Activated T-helper 1 cell treated with anti-CD3 and anti-CD28 coated beads, Interleukin-12 subunit alpha, Interleukin-12 subunit beta, Interleukin-2, Interleukin-4 antibody, amounts not matched to agents 30 ng/mL and 10 ng/mL and 1 ng/mL, durations not matched to agents 14 hours and 24 hours and 36 hours (primary cell): ENCODE measurements at places on chromosomes 4 and X. TPM values are rescaled to one million over a fixed set of nuclear protein-coding genes. Genes with fewer than 3 reads are reported as not detected.
A peak's percentile ranks its signal among the peaks of the same experiment; 100 is the strongest.

Gene PPEF1
- not detected in 2 replicates for total RNA-seq

Gene NDST3
- not detected in 2 replicates for total RNA-seq

- H3K4me1 ChIP-seq: no peaks in the 10 kb centered on the region
- H3K27me3 ChIP-seq: no peaks in the 10 kb centered on the region
- no peak overlapping the region for H3K27ac ChIP-seq
- DNase-seq: no peak
- no peaks in the 10 kb centered on the region for H3K36me3 ChIP-seq
Observed at GRCh38 chr4:64799751-64800150, 390.5 kb upstream of the TECRL start.

DNA sequence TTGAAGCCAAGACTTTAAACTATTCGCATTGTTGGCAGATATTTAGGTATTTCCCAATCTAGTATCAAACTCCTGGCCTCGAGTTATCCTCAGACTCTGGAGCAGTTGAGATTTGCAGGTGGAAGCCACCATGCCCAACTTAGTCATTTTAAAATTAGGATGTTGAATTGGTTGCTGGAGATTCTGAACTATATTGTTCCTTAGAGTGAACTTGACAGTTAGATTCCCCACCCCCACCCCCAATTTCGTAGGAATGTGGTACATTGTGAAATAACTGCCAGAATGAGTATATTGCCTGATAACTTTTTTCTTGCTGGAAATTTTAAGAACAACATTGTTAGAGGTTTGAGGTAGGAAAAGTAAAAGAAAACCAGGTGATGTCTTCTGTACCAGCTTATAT, 2.3 kb downstream of the NOCT start:
- peak overlapping the region; percentile 30 for H3K4me3 ChIP-seq
- H3K27ac ChIP-seq: no peak overlapping the region
- peaks cover 16% of the 10 kb centered on the region for H3K36me3 ChIP-seq
- no peak for DNase-seq

Gene MAGEC3
- total RNA-seq: not detected in 2 replicates

GRCh38 chr4:38560768-38561558, 103.0 kb upstream of the KLF3 start:
- H3K36me3 ChIP-seq: no peaks in the 10 kb centered on the region
- no peak overlapping the region for H3K27ac ChIP-seq
- no peak overlapping the region for H3K4me3 ChIP-seq
- peaks cover 26% of the 10 kb centered on the region for H3K27me3 ChIP-seq
- H3K4me1 ChIP-seq: peaks cover 13% of the 10 kb centered on the region
- peak; percentile 8 for DNase-seq

Gene P2RY8
- 20.4 and 21.8 TPM in 2 replicates for total RNA-seq

DNA sequence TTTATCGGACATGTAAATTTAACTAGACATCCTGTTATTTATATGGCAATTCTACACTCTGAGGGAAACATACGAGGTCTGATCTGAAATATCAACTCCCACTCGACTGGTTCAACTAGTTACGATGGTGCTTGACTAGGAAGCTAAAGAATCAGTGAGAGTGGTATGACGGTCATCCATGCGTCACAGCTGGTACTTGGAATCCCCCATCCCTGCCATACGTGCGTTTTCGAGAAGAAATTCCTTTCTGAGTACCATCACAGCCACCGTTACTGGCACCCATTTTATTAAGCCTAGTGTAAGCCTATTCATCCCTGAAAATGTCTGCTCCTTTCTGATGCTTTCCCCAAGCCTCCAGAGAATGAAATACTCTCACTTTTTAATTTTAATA, 695 bp upstream of the PIGA start:
- peak overlapping the region; percentile 91 for H3K4me3 ChIP-seq
- peaks cover 14% of the 10 kb centered on the region for H3K4me1 ChIP-seq
- peaks cover 9% of the 10 kb centered on the region for H3K36me3 ChIP-seq

GRCh38 chrX:29530501-29530900, 684.9 kb upstream of the MAGEB2 start:
- no peaks in the 10 kb centered on the region for H3K27me3 ChIP-seq

DNA sequence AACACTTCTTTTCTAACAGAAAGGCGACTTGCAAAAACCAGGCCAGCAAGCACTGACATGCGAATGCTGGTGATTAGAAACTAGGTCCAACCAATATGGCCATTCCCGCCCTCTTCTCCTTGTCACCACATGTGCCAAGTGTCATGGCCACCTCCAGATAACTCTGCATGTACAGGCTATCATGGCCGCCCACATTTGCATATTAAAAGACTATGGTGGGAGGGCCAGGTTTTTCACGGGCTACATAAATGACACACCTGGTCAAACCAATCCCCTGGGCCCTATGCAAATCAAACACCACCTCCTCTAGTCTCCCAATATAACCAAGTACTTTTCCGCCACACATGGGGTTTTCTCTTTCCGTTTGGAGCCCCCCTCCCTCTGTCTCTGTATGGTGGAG, 40.1 kb downstream of the NUDT11 start:
- H3K4me3 ChIP-seq: no peak overlapping the region
- H3K27ac ChIP-seq: no peak overlapping the region
- DNase-seq: no peak
- H3K27me3 ChIP-seq: no peaks in the 10 kb centered on the region
- H3K36me3 ChIP-seq: no peaks in the 10 kb centered on the region

GRCh38 chr4:128653527-128654444, 155.7 kb upstream of the JADE1 start:
- no peaks in the 10 kb centered on the region for H3K36me3 ChIP-seq
- H3K27ac ChIP-seq: no peak overlapping the region
- no peaks in the 10 kb centered on the region for H3K4me1 ChIP-seq
- DNase-seq: no peak

- H3K27ac ChIP-seq: no peak overlapping the region
- peaks cover 2% of the 10 kb centered on the region for H3K36me3 ChIP-seq
- peaks cover 16% of the 10 kb centered on the region for H3K4me1 ChIP-seq
- DNase-seq: no peak
Observed at GRCh38 chr4:56622176-56622575, 58.9 kb downstream of the HOPX start.

Gene DMRTC1B
- not detected in 2 replicates for total RNA-seq

GRCh38 chrX:128816919-128817318, 706.4 kb downstream of the SMARCA1 start:
- H3K27ac ChIP-seq: no peak overlapping the region
- H3K4me1 ChIP-seq: no peaks in the 10 kb centered on the region

- H3K27ac ChIP-seq: no peak overlapping the region
- H3K4me3 ChIP-seq: no peak overlapping the region
- no peaks in the 10 kb centered on the region for H3K27me3 ChIP-seq
- no peak for DNase-seq
- H3K4me1 ChIP-seq: no peaks in the 10 kb centered on the region
Observed at GRCh38 chr4:128390475-128390996, 102.9 kb upstream of the PGRMC2 start.

DNA sequence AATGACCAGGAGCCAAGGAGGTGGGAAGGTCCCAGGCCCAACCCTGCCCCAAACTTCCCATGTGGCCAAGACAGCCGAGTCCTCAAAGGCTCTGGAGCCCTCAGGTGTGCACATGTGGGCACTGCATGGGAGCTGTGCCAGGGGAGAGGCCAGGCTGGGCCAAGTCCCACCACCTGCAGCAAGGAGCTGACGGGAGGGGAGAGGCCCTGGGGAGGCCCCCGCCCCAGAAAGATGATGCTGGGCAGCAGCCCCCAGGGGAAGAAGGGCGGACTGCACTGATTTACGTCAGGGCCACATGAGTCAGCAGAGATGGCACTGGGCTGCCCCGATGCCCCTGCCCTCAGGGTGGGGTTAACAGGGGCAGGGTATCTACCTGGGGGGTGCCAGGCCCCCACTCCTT, 1.4 kb downstream of the L1CAM start:
- peaks cover 22% of the 10 kb centered on the region for H3K27me3 ChIP-seq
- no peak for DNase-seq
- H3K4me3 ChIP-seq: peak overlapping the region; percentile 61
- peaks cover 4% of the 10 kb centered on the region for H3K4me1 ChIP-seq

GRCh38 chr4:15907430-15907829, 31.1 kb downstream of the FGFBP1 start:
- no peak for DNase-seq
- H3K36me3 ChIP-seq: no peaks in the 10 kb centered on the region
- H3K4me1 ChIP-seq: no peaks in the 10 kb centered on the region
- H3K27me3 ChIP-seq: peaks cover 9% of the 10 kb centered on the region

DNA sequence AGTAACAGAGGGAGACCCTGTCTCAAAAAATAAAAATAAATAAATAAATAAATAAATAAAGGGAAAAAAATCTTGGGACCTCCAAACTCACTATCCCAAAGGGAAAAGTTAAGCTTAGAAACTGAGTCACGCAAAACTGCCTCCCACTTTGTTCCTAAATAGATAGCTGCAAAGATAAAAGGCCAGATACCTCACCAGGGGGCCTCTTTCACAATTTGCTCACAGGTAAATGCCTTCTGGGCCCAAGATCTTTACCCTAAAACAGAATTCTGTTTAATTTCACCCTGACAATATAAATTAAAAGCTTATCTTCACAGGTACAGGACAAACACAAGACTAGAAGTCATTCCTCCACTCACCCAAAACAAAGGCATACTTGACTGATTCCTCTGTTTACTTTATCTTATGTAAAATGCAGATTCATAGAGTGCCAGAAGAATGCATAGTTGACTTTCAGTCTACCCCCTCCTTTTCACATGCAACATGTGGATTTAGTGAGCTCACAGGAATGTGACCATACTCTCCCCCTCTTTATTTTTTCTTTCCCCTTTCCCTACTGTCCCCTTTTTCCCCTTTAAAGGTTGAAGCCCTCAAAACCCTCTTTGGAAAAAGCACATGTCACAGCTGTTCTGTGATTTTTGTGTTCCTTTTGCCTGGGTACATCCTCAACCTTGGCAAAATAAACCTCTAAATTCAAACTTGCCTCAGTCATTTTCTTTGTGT, 23.4 kb downstream of the ELF2 start:
- H3K4me3 ChIP-seq: no peak overlapping the region
- H3K4me1 ChIP-seq: peaks cover 15% of the 10 kb centered on the region
- DNase-seq: no peak
- H3K27ac ChIP-seq: no peak overlapping the region

DNA sequence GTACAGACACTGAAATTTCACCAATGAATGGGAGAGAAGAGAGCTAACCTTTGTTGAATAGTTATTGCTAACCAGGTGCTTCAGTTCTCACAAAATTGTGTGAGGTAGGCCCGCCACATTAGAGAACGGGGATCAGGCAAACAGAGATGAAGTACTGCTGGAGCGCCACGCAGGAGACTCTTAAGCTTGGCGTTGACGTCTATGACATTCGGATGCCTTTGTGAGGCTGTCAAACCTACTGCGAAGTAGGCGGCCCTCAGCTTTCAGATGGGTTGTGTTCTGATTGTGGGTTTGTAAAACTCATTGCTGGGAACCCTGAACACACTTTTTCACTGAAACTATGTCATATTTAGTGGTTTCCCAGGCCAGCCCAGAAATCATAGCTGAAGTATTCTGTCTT, 173.6 kb downstream of the CBR4 start:
- peaks cover 27% of the 10 kb centered on the region for H3K27me3 ChIP-seq
- H3K36me3 ChIP-seq: peaks cover under 1% of the 10 kb centered on the region
- DNase-seq: no peak

- DNase-seq: no peak
- no peak overlapping the region for H3K4me3 ChIP-seq
- peaks cover 19% of the 10 kb centered on the region for H3K27me3 ChIP-seq
- H3K36me3 ChIP-seq: no peaks in the 10 kb centered on the region
Observed at GRCh38 chr4:183532821-183533220, 28.0 kb downstream of the ING2 start.

Gene CT45A8
- not detected in 2 replicates for total RNA-seq

DNA sequence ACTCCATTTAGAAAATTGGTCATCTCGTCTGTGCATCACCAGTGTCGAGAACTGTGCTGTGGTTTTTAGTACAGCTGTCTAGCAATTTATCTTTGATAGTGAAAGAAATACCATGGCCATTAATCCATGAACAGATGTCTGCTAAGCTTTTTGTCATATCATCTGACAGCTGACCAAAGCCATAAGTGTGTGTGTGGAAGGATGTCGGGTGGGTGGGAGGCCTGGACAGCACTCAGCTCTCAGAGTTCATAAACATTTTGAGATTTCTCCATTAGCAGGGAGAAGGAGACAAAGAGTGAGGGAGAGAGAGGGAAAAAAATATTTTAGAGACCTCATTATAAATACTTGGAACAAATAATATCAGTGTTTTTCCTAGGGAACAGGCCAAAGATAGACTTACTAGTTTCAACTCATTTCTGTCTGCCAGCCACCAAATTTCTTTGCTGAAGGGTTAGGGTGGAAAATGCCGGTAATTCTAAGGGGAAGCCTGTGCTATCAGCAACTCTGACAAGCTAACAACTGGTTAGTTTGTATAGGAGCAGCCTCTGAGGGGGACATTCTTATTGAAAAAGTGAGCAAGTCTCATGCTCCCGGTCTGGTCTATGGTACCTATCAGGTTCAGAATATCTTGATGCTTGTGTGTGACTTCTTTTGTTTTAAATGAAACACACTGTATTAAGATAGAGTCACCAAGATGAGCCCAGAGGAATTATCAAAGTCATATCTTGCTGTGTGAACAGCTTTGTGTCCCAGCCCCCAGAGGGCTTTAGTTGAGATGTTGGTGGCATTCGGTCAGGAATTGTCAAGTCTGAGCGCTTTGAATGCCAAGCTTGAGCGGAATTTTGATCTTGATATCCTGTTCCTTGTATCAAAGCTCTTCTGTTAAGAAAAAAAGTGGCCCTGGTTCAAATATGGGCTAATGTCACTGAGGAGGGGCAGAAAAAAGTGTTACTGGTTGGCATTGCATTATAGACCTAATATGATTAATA, 41.9 kb upstream of the PDLIM3 start:
- H3K27ac ChIP-seq: no peak overlapping the region
- H3K36me3 ChIP-seq: no peaks in the 10 kb centered on the region
- no peaks in the 10 kb centered on the region for H3K4me1 ChIP-seq
- no peak overlapping the region for H3K4me3 ChIP-seq
- H3K27me3 ChIP-seq: peaks cover 15% of the 10 kb centered on the region
- DNase-seq: no peak

Gene TTC29
- total RNA-seq: not detected in 2 replicates

Gene ITGB1BP2
- total RNA-seq: 4.9 and 7.0 TPM in 2 replicates

GRCh38 chr4:77095101-77095821, 19.5 kb upstream of the CCNI start:
- H3K4me1 ChIP-seq: peaks cover 18% of the 10 kb centered on the region
- no peak overlapping the region for H3K4me3 ChIP-seq
- H3K36me3 ChIP-seq: no peaks in the 10 kb centered on the region
- H3K27me3 ChIP-seq: peaks cover 4% of the 10 kb centered on the region

DNA sequence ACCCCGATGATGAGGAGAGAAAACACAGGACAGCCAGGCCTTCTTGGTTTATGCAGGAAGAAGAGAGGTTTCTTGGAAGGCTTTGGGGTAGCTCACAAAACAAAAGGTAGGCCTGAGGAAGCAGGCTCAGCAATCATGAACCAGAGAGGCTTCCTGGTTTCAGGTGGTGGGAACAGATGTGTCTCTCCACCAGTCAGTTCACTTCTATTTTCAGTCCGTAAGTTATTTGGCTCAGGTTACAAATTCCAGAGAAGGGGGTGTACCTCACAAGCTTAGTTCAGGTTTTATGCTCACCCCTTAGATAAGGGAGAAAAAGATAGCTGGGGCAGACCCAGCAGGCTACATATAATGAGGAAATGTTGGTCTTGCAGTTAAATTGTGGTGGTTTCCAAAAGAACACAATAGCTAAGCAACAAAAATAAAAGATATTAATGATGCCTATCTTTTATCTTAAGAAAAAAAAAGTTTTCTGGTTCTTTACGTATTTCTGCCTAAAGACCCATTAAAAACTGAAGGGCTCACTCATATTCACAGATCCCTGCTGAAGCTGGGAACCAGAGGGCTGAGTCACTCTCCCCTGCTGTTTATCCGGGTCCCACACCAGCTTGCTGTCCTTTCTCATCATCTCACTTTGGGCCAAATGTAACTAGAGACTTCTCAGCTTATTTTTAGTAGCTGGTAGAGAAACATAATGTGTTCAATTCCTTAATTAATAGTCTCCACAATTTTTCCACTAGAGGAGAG, 177.0 kb downstream of the CAMK2D start:
- peaks cover 32% of the 10 kb centered on the region for H3K4me1 ChIP-seq
- H3K27me3 ChIP-seq: no peaks in the 10 kb centered on the region
- H3K4me3 ChIP-seq: no peak overlapping the region
- H3K27ac ChIP-seq: no peak overlapping the region
- peaks cover 33% of the 10 kb centered on the region for H3K36me3 ChIP-seq
- DNase-seq: no peak
